ENCODE measurements at places on chromosomes 4 and X.

- DNase-seq: no peak
These were observed 81.5 kb downstream of the NHS start for GRCh38 chrX:17456526-17456925.

DNA sequence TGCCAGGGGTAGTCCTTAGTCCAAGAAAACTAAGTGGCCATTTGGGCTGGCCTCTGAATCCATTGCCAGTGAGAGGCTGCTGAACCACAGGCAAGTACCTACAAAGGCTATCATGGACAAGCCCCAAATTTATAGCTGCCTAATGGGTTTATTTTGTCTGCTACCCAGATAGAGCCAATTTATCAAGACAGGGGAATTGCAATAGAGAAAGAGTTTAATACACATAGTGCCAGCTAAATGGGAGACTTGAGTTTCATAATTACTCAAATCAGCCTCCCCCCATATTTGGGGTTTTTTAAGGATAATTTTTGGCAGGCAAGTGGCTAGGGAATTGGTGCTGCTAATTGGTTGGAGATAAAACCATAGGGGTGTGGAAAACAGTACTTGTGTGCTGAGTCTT lies 73.1 kb upstream of the BMP2K start:
- DNase-seq: no peak

DNA sequence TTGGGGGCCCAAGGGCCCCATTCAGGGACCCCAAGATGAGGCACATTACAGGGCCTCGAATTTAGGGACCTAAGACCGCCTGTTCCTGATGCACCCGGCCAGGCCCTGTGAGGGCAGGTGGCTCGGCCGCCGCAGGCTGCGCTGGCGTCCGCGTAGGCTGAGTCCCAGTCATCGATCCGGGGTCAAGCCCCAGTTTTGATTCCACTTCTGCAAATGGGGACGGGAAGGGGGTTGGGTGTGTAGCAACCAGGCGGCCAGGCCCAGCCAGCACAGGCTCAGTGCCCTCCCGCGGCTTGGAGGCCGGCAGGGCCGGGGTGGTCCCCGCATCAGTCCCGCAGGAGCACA lies 327 bp downstream of the PNPLA4 start:
- no peak for DNase-seq

DNA sequence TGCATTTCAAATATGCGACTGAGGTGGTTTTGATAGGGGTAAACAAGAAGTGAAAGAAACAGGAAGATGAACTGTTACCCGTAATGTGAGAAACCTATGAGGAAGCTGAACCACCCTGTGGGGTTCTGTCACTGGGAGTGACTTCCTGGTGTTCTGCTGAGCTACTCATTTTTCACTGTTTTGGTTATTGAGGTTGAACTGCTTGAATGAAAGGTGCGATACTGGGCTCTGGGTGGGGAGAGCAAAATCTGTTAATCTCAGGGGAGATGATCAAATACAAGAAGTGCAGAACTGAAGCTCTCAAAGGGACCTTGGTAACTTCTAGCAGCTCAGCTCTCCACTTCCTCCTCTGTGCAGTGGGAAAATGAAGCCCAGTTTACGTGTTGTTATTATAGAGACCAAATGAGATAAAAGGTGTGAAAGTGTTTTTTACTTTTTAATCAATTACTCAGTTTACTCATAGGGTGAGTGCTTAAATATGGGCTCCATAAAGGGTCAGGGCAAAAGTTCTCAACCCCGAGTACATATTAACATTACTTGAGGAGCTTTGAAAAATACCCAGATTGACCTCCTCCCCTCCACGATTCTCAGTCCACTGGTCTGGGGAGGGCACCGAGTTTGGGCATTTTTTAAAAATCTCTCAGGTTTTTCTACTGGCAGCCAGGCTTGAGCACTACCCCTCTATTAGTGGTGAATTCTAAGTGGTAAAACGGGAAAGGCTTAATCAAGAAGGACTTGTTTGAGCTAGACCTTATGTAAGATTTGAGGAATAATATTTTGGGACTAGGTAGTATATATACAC lies 66.7 kb downstream of the COQ2 start:
- DNase-seq: no peak

DNA sequence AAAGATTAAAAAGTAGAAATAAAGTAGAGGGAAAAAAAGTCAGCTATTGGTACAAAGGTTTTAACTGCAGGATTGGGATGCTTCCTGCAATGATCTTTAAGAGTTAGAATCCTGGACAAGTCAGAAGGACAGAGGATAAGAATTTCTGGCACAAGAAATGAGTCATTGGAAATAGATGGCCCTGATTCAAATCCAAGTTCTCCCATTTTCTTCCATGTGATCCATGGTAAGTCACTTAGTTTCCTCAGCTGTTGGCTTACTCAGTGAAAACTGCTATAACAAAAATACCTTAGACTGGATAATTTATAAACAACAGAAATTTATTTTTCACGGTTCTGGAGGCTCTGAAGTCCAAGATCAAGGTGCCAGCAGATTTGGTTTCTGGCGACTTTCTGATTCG lies 13.3 kb upstream of the TBC1D19 start:
- no peak for DNase-seq

DNA sequence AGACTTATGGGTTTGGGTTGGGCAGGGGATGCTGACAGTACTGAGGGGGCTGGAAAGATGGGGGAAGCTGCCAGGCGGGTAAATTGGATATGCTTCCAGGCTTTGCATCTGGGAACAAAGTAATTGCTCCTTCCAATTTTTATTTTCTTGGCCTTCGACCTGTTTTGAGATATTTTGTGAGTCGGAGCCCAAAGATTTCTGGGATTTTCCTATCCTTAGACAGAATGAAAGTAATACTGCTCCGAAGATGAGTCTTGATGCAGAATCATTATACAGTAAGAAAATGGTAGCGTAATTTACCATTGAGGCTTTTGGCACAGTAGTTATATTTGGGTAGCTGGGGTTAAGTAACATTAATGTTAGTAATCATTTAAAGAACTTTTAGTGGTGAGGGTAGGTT lies 1.4 kb downstream of the SMARCA5 start:
- DNase-seq: no peak

GRCh38 chrX:35919536-35920309 lies at the start of gene CFAP47:
TSS of gene CFAP47 (plus strand) at chrX:35919734. CDS start at chrX:35919800, 66 bp downstream.
- DNase-seq: no peak

DNA sequence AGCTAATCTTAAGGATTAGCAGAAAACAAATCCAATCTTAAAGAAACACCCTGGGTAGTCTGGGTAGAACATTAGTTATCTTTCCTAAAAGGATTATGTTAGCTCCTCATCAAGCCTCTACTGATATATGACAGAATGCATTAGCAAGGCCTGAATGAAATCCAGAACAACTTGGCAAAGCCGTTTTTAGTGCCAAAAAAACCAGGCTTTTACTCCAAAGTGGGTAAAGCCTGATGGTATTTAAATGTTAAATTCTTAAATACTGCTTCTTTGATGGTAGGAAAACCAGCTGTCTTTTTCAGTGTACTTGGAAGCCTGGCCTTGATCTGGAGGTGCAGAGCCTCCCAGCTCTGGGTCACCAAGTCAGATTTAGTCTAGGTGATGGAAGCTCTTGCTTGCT lies 120.4 kb downstream of the GATB start:
- DNase-seq: no peak

GRCh38 chrX:6941041-6941440 lies 206.5 kb upstream of the STS start:
- no peak for DNase-seq

DNA sequence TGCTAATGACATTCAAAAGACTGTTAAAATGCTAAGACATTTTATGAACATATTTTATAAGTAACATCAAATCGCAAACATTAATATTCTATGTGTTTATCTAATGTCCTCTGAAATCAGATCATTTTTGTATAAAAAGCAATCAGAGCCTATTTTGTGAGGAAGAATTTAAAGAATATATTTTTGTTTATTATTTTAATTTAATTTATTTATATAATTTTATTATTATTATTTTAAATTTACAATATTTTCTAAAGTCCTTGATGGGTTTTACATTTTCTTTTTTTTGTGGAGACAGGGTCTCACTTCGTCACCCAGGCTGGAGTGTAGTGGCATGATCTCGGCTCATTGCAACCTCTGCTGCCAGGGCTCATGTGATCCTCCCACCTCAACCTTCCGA lies 262.8 kb downstream of the EPHA5 start:
- no peak for DNase-seq

DNA sequence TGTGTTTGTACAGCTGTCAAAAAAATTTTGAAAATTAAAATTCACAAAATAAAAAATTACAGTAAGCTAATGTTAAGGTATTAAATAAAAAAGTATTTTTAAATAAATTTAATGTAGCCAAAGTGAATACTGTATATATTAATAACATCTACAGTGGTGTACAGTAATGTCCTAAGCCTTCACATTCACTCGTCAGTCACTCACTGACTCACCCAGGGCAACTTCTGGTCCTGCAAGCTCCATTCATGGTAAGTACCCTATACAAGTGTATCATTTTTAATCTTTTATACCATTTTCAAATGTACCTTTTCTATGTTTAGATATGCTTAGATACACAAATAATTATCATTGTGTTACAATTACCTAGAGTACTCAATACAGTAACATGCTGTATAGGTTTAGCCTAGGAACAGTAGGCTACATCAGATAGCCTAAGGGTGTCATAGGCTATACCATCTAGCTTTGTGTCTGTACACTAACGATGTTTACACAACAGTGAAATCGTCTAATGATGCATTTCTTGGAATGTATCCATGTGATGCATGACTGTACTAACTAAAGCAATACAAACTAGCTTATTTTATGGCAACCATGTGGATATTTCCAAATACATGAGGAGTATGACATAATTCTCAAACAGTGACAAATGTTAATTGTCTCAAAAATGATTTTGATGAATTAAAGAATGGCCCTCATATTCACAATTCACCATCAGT lies 13.7 kb downstream of the DDX60 start:
- DNase-seq: no peak

GRCh38 chr4:124902001-124902515 lies 189.5 kb upstream of the ANKRD50 start:
- DNase-seq: no peak

DNA sequence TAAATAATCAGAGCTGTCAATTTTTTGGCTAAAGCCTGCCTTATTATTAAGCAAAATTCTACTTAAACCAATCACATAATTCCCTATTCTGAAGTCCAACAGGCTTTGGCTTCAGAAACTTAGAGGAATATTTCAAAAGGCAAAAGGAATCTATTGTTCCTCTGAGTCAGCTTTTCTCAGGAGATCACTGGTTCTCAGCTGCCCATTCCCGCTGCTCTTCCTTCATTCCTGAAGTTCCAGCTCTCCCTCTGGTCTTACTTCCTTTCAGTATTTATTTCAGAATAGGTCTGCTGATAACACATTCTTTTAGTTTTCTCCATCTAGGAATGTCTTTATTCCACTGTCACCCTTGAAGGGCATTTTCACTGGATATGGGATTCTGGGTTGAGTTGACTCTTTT lies 133.7 kb downstream of the SOWAHB start:
- no peak for DNase-seq

DNA sequence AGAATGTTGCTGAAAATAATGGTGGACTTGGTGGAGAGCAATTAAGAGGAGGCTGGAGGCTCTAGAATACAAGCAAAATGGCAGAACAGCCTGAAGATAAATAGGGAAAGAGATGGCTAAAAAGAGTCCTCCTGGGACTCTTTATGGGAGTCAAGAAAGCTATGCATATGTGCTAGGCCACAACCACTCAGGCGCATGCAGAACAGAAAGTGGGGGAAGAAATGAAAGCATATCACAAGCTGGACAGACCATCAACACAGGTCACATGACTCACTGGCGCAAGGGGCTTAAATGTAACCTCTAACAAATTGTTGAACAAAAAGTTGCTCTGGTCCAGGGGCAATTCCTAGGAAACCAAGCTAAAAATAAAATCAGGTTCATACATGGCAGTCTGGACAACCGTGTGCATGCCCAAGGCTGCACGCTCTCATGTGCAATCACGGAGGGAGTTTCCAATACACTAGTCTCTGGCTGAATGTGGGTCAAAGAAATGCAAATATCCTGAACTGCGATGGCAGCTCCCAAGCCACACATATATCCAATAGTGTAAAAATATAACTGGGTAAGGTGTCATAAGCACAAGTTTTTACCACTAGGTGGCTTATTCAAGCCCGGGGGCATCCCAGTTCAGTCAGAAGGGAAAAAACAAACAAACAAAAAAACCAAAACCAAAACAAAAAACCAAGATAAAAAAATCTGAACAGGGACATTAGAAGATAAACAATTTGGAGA lies 45.4 kb downstream of the ZNF711 start:
- no peak for DNase-seq

DNA sequence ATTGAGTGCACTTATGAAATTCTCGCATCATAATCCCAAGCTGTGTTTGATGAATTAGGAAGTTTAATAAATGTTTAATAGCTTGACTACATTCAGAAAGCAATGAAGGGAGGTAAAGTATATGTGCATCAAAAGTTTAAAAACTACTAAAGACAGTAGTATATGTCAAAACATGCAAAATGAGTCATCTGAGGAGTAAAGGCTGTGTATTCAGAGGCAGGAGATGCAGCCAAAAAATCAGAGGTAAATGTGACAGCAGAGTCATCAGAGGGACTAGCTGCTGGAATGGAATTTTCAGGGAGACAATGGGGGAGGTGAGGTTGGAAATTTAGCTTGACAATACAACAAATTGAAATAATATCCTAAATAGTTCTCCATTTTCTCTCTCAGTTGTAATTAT lies 127.0 kb upstream of the FUNDC1 start:
- DNase-seq: no peak

DNA sequence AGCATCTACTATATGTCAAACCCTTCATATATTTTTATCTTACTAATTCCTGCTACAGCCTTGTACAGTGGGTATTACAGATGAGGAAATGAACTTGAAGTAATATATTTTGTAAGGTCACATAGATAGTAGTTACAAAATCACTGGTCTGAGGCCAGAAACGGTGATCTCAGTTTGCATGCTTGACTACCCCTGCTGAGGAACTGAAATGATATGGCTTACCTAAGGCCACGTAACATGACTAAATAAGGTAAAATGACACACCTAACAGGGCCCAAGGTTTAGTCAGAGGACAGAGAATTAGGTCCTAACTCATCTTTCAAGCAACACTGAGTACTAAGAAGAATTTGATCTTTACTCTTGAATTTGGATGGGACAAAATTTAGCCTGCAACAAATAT lies 1.5 kb upstream of the COMMD8 start:
- no peak for DNase-seq

- no peak for DNase-seq
These were observed 23.4 kb downstream of the USP9X start for GRCh38 chrX:41108463-41109205.

DNA sequence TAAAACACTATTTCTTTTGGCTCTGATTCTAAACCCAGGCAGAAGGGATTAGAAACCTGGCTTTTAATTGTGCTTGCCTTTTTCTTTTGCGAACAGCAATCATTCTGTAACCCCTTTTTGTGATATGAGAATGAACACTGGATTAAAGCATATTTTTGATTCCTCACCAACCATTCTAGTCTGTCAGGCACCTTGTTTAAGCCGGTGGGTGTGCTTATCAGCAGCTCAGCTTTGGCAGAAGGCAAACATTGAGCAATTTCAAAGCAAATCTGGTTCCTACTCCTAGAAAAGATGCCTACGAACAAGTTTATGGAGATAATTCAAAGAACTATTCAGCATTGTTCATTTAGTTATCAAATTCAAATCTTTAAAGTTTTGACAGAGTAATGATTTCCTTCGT lies 265.1 kb upstream of the FAM241A start:
- DNase-seq: no peak
